Erythroblast (primary cell): ENCODE measurements at places on chromosomes 5 and 9.

GRCh38 chr5:107668154-107669095 lies 2.3 kb downstream of the EFNA5 start:
- no peak for DNase-seq

GRCh38 chr9:85302938-85303756 lies 438.6 kb downstream of the AGTPBP1 start:
- DNase-seq = no peak

DNA sequence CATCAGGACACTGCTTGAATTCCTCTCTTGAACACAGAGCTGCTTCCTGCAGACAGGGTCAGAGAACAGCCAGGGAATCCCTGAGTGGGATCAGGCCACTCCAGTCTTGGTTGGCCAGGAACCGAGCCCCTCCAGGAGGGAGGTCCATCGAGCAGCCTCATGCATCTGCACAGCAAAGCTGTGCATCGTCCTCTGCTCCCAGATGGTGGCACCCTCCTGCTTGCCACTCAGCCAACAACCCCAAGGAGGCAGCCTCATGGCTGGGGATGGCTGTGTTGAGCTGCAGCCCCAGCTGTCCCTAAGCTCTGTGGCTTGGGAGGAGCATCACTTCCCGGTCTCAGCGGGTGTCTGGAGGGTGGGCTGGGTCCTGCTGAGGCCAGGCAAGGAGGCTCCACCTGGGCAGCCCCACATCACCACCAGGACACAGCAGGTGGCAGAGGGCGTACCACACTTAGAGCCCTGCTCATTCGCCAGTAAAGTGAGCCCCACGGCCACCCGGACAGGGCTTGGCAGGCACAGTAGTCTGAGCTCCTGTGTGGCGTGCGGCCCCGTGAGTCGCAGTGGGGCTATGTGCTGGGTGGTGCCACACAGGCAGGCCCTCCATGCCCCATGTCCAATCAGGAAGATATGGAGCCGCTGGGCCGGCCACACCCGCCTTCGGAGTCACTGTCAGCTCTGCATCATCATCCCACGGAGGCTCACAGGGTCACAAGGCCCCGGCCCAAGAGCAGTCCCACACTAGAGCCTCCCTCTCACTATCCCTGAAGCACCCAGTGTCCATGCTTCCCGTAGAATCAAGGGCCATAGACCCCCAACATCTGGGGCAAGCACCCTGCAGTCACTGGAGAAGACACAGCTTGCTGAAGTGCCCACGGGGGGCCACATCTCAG lies 11.9 kb downstream of the LPCAT1 start:
- no peak for DNase-seq

DNA sequence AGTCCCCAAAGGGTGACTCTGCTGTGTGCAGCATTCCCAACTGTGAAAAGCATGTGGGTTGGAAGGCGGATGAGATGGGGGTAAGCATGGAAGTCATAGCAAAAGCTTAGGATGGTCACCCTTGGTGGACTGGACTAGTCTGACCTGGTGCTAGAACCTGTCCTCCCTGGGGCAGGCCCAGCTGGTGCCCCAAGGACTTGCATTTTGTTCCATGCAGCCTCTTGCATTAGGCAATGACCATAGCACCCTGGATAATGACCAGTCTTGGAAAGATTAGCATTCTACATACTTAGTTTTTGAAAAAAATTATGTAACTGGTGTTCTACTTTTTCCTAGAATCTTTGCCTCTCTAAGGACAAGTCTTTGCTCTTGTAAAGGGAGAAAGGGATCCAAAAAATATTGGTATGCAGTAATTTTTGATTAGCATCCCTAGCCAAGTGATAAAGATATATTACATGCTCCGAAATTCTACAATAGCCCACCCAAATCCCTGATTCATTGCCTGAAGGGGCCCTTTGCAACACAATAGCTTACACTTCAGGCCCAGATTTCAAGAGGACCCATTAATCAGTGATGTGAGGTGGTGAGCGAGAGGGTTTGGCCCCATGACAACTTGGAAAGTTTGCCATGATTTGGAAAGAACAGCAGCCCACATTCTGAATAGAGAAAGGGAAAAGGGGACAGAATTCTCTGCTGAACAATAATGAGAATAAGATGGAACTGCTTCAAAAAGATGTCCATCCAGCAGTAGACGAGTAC lies 93.3 kb upstream of the CD180 start:
- DNase-seq = no peak

DNA sequence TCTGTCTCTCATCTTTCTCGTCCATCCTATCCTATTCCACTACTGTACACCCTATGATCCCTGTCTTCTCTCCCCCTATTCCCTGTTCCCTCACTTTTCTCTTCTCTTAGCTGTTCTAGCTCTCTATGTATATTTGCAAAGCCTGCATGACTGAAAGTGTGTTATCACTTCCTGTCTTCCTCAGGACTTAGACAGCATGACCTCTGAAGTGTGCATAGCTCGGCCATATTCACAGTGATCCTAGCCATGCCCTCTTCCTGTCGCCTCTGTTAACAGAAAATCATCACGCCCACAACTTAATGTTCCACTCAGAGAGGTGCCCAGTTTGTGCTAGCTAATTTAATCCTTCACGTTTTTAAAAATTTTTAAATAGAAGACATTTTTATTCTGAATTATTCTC lies 35.8 kb upstream of the CDH6 start:
- no peak for DNase-seq

- no peak for DNase-seq
These were observed 60.4 kb upstream of the RGMB start for GRCh38 chr5:98713027-98713426.

GRCh38 chr9:132141948-132142594 lies 19.8 kb upstream of the NTNG2 start:
- no peak for DNase-seq

GRCh38 chr5:79075646-79076426 lies 6.3 kb downstream of the BHMT2 start:
- DNase-seq = no peak

- no peak for DNase-seq
These were observed 82.1 kb downstream of the SLIT3 start for GRCh38 chr5:169218861-169219260.

DNA sequence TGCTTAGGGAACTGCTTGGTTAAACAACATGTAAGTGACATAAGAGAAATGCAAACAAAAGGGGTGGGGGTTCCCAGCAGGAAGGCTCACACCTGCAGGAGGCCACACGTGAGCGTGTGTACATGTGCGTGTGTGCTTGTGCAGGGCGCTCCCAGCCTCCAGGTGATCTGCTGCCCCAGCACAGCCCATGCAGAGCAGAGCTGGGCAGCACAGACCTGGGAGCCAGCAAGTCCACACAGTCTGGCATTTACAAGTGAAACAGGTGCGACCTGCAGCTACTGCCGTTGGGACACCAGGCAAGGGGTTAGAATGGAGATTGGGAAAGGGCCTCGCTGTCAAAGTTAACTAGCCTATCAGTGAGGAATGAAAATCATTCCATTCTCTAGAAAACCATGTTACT lies 41.8 kb downstream of the GRAMD2B start:
- DNase-seq = no peak

GRCh38 chr5:172664018-172664417 lies 23.0 kb downstream of the NEURL1B start:
- DNase-seq = no peak

- DNase-seq = no peak
These were observed 38.2 kb downstream of the DAB2IP start for GRCh38 chr9:121689461-121690157.

DNA sequence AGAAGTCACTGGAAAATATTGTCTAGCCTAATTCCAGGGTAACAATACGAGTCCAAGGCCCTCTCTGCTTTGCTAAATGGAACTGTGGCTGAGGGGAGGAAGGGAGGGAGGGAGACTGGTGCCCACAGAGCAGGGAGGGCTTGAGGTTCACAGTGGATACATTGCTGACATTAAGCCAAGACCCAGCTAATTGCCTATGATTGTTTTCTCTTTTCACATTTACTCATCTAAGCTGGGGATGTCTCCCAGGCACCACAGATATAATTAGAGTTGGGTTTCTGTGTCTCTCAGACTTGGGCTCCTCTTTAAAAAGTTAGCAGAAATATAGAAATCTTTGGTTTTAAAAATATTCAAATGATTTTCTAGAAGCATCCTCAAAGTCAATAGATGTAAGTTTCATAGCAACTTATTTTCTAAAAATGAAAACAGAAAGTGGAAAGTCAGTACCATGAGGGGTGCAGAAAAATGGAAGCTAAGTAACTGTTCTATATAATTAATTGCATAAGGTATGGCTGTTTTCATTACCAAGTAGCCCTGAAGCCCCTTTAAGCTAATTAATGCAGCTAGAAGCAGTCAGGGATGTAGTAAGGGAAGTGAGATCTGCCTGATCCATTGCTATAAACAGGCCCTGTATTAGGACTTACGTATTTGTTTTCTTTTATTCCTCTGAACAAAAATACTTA lies 259.8 kb downstream of the NDUFS4 start:
- no peak for DNase-seq

GRCh38 chr5:144503123-144503522 lies 332.4 kb downstream of the KCTD16 start:
- no peak for DNase-seq

DNA sequence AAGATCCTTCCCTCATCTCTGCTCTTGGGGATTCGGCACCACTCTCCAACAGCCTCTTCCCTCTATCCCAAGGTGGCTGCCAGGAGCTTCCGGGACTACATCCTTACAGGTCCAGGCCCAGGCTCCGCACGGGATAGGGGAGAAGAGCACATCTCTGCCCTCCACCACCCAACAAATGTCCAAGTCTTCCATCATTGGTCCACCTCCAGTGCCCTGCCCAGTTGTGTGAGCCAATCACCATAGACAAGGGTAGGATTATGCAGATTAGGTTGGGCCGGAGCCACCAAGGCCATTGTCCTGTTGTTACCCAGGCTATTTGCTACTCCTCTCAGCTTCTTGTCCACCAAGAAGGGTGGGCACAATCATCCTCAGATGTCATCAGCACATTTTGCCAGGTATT lies 9.1 kb downstream of the UNC5A start:
- no peak for DNase-seq

DNA sequence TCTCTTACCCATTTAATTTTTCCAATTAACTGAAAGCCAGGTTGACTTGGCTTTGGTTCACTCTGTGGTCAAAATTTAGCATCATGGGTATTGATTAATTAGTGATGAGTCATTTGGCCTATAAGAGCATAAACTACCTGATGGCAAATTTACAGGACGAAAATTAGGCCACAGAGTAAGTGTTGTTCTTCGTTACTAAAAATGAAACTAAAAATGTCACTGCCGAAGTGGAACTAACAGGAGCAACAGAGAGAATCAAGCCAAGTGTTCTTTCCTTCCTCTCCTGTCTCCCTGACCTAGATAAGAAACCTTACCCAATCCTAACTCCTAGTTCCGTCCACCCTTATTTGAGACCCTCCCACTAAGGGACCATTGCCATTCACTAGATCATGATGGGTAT lies 176.9 kb downstream of the RAB3C start:
- peak; percentile 40 for DNase-seq

GRCh38 chr9:138077898-138078540 lies 200.4 kb downstream of the CACNA1B start:
- DNase-seq = no peak

GRCh38 chr9:121285835-121286687 lies 18.1 kb downstream of the GSN start:
- peak; percentile 57 for DNase-seq

DNA sequence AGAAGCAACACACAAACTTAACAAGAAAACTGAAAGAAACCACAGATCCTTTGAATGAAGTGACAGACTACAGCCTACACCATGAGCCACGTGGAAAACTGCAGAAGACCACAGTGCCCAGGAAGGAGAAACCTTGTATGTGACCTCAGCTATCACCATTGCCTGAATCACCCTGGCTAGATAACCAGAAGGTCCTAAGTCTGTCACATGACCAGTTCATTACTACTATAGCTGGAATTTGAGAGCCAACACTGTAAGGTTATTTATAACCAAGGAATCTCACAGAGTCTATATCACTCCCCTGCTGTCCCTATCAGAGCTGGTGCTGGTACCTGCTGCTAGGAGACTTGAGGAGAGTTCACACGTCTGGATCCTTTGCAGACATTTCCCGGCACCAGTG lies 90.3 kb upstream of the FBXL17 start:
- DNase-seq = peak; percentile 1

GRCh38 chr5:135103575-135103853 lies 69.5 kb upstream of the PITX1 start:
- no peak for DNase-seq

GRCh38 chr5:91825618-91826017 lies 442.5 kb upstream of the ARRDC3 start:
- no peak for DNase-seq

DNA sequence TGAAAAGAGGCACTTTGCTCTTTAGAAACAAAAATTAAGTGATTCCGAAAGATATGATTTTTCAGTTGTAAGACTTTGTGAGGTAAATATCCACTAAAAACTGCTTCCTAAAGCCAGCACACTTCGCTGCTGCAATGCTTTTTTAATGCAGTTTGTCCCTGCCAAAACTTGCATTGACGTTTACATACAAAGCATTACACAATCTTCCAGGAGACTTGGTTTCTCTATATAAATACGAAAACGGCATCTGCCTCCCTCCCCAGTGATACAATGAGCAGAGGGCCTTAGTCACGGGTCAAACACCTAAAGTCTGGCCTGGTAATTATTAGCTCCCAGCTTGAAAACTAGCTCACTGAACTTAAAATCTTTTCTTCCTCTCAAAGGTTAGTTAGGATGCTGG lies 170.7 kb downstream of the TSSK1B start:
- DNase-seq = no peak

GRCh38 chr9:85055506-85056202 lies 386.1 kb downstream of the NTRK2 start:
- no peak for DNase-seq

GRCh38 chr9:130607640-130608420 lies 28.5 kb downstream of the FUBP3 start:
- no peak for DNase-seq

- no peak for DNase-seq
These were observed 8.6 kb downstream of the SLC36A2 start for GRCh38 chr5:151338734-151339133.

DNA sequence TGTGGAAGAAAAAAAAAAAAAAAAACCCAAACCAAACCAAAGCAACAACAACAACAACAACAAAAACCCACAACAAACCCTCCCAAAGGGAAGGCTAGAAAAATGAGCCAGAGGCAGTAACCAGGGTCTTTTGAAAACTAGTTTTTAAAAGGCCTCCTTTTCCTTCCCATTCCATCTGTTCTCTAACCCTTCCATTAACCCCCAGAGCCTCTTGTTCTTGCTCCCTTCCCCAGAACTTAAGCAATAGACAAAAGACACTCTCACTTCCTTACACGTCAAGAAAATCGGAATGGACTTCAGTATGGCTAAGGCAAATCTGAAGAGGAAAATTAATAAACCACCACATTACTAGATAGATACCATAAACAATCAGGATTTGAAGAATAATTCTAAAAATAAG lies 292.8 kb downstream of the ARL15 start:
- no peak for DNase-seq
